NB4 (cell line): ENCODE measurements at places on chromosomes 3 and 15.

DNA sequence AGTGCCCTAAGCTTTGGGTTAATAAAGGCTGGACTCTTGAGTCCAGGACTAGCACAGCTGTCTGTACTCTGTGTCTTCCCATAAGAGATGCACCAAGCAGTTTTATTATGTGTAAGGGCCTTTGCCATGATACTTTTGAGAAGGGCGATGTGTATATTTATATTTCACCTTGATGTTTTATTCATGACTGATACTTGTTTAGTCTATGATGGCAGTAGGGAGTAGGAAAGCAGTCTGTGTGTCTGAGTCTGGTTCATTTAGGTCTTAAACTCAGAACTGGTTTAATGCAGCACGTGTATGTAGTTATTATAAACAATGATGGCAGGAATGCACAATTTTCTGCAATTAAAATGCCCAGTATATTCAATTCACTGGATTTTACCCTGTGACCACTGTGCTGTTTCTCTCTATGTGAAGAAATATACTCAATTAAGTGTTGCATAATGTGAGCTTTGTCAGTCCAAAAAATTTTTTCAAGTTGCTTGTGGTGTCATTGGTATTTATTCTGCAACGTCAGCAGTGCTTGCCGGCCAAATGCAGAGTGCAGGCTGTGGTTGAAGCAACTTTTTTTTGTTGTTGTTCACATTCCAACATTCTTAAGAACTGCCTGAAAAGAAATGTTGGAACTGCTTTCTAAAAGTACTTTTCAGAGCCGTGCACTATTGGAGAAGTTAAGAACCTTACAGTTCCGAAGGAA lies 423.7 kb upstream of the SEMA6D start:
- DNase-seq, result no peak

DNA sequence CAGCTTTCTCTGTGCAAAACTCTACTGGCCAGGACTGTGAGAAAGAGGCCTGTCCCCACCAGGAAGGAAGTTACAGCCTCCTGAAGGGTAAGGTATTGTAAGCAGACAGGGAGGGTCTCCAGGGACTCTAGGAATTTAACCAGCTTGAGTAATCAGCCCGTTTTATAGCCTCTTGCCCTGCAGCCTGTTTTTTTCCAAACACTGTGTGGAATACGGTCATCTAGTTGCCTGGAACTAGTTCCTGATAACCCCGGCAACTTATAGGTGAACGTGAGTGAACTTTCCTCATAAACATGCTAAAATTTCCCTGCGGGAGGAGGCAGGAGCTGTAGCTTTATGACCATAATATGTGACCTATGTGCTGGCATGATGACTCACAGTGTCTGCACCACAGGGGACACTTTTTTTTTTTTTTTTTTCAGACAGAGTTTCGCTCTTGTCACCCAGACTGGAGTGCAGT lies 60.1 kb upstream of the DAZL start:
- DNase-seq, result peak; percentile 83

DNA sequence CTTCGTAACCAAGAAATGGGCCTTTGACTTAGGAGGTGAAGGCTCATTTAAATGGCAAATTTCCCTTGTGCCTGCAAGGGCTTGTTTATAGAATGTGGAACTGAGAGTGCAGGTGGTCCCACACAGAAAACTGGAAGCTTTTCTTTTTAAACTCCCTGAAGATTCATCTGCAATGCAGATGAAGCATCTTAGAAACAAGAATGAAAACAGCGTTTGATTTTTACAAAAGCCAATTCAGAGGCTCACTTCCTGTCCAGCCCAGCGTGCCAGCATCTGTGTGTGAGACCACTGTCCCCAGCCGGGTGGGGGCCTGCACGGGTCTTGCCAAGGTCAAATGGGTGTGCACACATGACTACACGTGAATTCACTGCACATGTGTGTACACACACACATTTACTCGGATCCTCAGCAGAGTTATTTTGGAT lies 94.7 kb downstream of the LINGO1 start:
- DNase-seq, result no peak

DNA sequence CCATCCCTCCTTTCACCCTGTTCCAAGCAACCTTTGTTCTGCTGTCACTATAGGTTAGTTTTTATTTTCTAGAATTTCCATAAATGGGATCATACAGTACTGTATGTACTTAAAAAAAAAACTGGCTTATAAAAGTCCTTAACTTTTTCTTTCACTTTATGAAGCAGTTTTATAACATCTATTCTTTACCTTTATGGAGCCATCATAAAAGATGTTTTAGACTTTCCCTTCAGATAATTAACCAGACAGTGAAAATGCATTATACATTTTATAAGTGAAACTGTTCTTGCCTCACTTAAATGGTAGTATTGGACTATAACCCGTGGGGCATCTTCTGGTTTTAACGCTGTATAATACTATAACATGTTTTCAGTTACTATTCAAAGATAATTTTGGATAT lies 26.2 kb downstream of the PLS1 start:
- no peak for DNase-seq

- no peak for DNase-seq
Observed at GRCh38 chr3:185712337-185712736, 112.5 kb downstream of the IGF2BP2 start.

GRCh38 chr15:80162059-80162554 lies 9.3 kb downstream of the FAH start:
- peak; percentile 52 for DNase-seq

GRCh38 chr3:122679085-122679881 lies 1.4 kb upstream of the PARP14 start:
- DNase-seq, result peak; percentile 87
